Muscle of back (tissue), 13 donors: ENCODE measurements at places on chromosomes 3 and 15.

- no peak for DNase-seq
Observed at GRCh38 chr3:121979246-121979645, 42.8 kb downstream of the ILDR1 start.

GRCh38 chr3:110576960-110577359 lies 494.7 kb upstream of the NECTIN3 start:
- DNase-seq: no peak

GRCh38 chr3:45031531-45031930 lies 5.4 kb downstream of the CLEC3B start:
- DNase-seq: no peak

GRCh38 chr15:25534293-25534692 lies 95.5 kb upstream of the UBE3A start:
- no peak for DNase-seq

- DNase-seq: no peak
Observed at GRCh38 chr3:187586226-187586625, 84.0 kb downstream of the SST start.

DNA sequence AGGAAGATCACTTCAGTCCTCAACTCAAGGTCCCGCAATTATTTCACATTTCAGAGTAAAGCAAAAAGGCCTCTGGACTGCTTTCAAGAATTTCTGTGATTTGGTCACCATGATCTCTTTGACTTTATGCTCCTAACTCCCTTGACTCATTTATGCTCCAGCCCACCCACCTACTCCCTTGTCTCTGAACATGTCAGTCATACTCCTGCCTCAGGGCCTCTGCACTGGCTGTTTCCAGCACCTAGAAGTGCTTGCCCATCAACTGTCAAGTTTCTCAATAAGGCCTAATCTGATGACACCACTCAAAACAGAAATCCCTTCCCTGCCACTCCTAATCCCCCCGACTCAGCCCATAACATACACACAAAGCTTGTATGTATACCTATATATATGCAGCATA lies 36.1 kb upstream of the CSPG5 start:
- DNase-seq: no peak

DNA sequence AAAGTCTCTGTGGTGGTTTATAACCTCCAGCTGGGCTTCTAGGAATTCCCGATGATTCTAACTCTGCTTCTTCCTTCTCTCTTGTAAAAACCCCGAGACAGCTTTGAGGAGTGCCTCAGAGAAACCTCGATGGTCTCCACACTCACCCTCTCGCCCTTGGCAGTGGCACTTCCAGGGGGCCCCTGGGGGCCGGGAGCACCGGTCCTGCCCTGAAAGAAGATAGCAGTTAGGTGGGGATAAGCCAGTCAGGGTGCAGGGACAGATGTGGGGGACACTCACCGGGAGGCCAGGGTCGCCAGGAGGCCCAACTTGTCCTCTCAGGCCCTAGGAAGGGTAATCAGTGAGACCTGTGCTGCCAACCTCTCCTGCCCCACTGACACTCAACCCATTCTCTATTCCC lies 9.7 kb downstream of the COL7A1 start:
- no peak for DNase-seq

- no peak for DNase-seq
Observed at GRCh38 chr15:75229191-75230015, 27.7 kb downstream of the C15orf39 start.

DNA sequence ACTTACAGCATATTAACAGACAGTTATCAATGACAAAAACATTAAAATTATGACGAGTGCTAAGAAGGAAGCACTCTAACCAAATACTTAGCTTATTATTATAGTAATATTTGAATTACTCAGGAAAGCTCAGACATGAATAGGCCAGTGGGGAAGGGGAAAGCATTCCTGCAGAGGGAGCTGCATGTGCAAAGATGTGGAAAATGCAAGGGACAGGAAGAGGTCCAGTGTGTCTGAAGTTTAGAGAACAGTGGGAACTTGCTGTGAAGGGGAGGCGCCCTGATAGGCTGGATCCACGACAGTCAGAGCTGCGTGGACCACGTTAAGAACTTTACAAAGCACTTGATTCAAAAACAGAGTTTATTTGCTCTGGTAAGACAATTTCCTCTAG lies 1.2 kb upstream of the SPICE1 start:
- DNase-seq: no peak

- no peak for DNase-seq
Observed at GRCh38 chr3:47366833-47367232, 14.0 kb upstream of the PTPN23 start.

DNA sequence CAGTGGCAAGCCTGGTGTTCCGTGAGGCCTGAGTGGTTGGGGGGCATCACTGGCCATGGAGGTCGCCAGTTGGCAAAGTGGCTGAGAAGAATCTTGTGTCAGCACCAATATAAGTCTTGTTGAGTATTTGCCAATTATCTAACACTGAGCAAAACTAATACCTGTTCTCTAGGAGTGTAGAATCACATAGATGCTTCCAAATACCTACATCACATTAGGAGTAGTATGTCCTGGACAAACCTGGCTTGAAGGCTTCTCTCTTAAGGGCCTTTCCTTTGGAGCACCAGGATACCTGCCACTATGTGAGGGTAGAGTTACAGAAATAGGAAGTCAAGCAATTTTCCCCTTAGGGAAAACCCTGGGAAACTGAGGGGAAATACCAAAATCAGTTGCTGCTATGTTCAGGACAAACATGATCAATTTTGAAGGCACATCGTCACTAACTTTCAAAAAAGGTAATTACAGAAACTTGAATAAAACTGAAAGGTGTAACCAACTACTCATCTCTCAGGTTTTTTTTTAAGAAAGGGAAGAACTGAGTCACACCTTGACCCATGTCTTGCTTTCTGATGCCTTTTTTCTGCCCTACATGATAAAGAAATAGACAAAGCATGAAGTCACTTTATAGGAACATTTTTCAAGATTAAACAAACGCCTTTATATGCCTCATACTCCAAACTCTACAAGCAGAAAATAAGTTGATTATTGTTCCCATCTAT lies 100.4 kb downstream of the IMPG2 start:
- no peak for DNase-seq

DNA sequence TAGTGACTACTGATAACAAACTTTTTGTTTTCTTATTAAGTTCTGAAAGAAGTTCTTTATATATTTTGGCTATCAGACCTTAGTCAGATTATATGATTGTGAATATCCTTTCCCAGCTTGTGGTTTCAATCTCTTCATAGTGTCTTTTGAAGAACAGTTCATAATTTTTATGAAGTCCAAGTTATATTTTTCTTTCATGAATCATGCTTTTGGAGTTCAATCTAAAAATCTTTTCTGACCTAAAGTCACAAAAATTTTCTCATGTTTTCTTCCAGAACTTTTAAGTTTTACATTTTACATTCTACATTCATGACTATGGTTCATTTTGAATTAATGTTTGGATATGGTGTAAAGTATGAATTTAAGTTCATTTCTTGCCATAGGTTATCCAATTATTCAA lies 34.2 kb upstream of the OCA2 start:
- peak; percentile 12 for DNase-seq

GRCh38 chr3:66629150-66629981 lies 128.5 kb upstream of the LRIG1 start:
- DNase-seq: peak; percentile 73

DNA sequence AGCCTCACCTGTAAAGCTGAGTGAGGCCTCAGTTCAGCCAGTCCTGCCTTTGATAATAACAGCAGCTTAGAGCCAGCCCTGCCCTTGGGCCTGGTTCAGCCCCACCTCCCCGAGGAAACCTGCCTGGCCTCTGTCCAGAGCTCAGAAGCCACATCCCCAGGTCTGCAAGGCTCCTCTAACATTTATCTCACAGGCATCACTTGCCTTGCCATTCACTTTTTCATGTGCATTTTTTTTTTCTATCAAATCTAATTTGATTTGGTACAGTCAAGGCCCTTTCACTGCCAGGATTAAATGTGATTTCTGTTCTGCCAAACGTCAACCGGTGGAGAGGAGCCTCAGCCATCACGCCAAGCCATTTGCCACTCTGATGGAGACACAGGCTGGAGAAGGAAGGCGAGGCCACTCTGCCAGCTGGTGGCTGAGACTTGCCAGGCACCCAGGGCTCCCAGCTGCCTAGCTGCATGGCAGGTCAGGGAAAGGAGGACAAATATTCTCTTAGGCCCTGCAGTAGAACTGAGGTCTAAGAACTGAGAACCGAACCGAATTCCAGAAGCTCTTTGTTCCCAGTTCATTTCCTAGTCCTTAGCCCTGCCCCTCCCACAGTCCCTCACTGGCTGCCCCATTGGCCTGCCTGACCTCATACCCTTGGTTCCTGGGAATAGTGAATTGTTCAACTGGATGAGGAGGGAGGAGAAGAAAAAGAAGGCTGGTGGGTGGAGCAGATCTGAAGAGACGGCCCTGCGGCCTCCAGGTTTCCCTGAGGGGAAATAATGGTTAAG lies 76.4 kb downstream of the SPSB4 start:
- no peak for DNase-seq

DNA sequence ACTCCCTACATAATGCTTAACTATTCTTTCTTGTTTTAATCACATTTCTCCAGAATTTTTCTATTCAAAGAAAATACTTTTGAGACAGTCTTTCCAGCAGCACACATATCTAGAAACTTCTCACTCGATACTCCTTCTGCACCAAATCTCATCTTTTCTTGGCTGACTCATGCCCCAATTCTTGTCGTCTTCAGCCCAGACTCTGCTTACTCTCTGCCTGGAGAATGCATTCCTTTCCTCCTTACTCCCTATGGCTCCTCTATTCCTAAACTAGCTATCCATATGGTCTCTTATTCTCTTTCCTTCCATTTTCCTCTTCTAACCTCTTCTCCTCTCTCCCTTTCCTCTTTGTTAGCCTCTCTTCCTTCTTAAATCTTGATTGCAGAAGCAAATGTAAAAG lies 158.7 kb downstream of the GBE1 start:
- DNase-seq: no peak

DNA sequence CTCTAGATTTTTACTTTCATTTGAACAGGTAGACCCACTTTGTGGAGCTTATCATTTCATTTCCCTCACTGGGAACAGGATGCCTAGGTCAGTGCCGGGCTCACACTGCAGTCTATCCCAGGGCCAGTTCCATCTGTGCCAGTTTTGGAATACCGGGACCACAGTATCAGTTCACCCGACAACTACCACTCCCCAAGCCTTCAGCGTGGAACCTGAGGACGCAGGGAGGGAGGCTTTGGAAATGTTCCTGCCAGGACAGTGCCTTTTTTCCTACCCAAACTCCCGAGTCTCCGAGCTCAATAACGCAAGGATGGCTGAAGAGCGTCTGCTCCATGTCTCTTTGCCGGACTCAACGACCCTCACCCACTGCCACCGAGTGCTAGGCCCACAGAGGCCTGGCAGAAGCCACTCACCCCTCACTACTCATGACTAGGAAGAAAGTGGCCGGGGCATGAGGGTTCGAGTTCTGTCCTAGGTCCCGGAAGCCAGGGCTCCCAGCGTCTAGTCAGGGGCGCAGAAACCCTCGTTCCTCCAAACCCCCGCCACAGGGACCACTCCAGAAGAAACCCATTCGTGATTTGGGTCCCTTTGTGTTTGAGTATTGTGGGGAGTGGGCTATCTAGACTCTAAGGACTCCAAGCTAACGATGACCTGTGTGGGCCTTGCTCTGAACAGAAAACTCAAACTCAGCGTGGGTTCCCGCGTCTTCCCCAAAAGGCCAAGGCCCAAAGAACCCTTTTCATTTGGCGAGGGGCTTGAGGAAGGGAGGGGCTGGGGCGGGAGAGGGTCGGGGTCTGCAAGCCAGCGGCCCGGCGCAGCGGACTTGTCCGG lies 11.4 kb downstream of the ZIC1 start:
- no peak for DNase-seq

DNA sequence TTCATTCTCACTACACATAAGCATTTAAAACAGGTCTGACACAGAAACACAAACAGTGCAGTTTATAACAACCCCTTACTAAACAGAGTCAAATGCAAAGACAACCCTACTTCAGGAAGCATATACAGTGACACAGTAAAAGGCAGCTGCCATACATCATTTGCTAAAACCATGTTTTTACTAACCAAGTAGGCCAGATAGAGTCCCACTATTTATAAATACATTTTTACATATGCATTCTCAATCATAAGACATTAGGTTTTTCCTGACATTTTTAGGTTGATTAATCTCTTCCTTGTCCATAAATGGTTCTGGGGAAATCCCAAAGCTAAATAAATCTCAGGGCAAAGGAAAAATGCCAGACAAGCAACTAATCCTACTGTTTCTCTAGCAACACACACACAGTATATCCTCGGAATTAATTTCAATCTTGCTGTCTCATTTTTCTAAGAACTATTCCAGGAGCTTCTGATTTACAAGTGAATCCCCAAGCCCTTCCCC lies 39.0 kb downstream of the CHAC1 start:
- peak; percentile 41 for DNase-seq

- DNase-seq: no peak
Observed at GRCh38 chr3:141865101-141865500, 11.3 kb upstream of the ATP1B3 start.

DNA sequence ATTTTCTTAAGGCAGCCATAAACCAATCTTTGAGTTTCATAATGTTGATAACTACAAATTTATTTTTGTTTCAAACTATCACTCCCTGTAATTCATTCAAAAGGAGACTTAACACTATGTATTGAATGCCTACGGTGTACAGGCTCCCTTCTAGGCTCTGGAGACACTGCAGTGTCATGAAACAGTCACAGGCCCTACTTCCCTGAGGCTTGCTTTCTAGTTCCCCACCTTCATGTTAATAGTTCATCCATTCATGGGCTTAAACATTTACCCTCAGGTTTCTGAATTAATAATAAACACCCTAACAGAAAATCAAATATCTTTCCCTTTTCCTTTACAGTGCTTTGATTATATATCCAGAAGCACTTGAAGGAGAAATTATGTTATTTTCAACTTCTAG lies 168.7 kb downstream of the CHL1 start:
- no peak for DNase-seq

- DNase-seq: no peak
Observed at GRCh38 chr3:126202276-126202675, 21.9 kb upstream of the ALDH1L1 start.

DNA sequence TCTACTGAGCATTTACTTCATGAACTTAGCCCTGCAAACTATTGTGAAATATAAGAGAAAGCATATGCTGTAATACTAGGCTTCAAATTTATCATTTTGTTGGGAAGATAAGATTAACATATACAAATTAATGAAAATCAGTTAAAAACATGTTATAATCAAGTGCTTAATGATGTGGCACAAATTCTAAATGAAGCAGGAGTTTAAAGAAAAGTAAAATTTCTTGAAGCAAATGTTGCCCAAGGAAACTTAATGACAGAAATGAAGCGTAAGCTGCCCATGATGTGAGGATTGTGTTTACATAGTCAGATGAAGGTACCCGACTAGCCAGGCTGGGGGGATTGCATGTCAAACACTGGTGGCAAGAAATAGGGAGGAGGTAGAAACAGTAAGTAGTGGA lies 103.1 kb upstream of the GAP43 start:
- no peak for DNase-seq

GRCh38 chr3:30894521-30895251 lies at the start of gene GADL1:
Gene GADL1, minus strand, starts transcription at chr3:30894661. Its CDS starts 47 bp downstream, at chr3:30894614.
- no peak for DNase-seq

GRCh38 chr3:146274833-146275232 lies 23.9 kb upstream of the PLSCR4 start:
- DNase-seq: peak; percentile 90

DNA sequence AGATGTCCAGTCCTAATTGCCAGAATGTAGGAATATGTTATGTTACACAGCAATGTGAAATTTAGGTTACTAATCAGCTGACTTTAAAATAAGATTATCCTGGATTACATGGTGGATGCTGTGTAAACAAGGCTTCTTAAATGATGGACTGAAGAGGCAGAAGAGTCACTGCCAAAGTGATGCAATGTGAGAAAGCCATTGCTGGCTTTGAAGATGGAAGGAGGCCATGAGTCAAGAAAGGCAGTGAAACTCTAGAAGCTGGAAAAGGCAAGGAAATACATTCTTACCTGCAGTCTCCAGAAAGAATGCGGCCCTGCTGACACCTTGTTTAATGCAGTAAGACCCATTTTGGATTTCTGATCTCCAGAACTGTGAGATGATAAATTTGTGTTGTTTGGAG lies 179.1 kb upstream of the ZPLD1 start:
- DNase-seq: no peak
